Suprapubic skin (tissue), 4 donors: ENCODE measurements at places on chromosomes 5 and 9.
A peak's percentile ranks its signal among the peaks of the same experiment; 100 is the strongest.

GRCh38 chr9:100108559-100108958 is 9.5 kb downstream of the INVS start:
- DNase-seq: no peak

DNA sequence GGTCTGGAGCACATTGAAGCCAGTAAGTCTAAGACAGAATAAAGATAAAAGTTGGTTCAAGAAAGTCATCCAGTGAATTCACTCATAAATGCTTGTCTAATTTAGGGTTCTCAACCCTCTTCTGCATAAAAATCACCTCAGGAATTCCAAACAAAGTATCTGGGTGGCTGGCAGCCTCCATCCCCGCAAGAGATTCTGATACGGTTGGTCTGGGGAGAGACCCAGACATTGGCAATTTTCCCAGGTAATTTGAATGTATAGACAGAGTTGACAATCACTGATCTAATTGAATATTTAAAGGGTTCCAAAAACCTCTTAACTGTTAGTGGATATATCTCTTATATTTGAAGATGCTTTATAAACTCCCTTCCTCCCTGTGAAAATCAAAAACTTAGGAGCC is 14.9 kb downstream of the ADAMTSL1 start:
- DNase-seq: no peak

- no peak for DNase-seq
Measured at GRCh38 chr5:175487514-175488222, 9.3 kb downstream of the SFXN1 start.

GRCh38 chr5:54944364-54944763 is 41.0 kb downstream of the ESM1 start:
- DNase-seq: no peak

- DNase-seq: no peak
Measured at GRCh38 chr5:71810471-71811195, 91.6 kb downstream of the CARTPT start.

- peak; percentile 79 for DNase-seq
Measured at GRCh38 chr5:1983401-1983800, 100.7 kb upstream of the IRX4 start.

- DNase-seq: no peak
Measured at GRCh38 chr5:86968301-86968753, 299.4 kb upstream of the RASA1 start.

GRCh38 chr5:4879075-4879474 is 261.1 kb upstream of the ADAMTS16 start:
- DNase-seq: no peak

DNA sequence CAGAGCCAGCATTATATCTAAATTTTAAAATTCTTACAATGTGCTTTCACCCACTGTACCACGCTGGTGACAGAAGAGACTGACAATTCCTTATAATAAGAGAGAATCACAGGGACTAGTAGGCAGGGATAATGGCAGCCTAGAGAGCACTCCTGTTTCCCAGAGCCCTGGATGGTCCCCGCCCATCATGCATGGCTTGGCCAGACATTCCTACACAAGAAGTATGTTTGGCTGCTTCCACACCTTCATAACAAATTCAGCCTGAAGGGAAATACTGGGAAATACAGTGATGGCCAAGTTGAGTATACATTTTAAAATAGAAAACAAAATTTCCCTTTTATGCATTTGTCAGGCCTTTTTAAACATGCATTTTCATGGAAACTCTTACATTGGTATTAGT is 193.5 kb upstream of the ELL2 start:
- DNase-seq: no peak

DNA sequence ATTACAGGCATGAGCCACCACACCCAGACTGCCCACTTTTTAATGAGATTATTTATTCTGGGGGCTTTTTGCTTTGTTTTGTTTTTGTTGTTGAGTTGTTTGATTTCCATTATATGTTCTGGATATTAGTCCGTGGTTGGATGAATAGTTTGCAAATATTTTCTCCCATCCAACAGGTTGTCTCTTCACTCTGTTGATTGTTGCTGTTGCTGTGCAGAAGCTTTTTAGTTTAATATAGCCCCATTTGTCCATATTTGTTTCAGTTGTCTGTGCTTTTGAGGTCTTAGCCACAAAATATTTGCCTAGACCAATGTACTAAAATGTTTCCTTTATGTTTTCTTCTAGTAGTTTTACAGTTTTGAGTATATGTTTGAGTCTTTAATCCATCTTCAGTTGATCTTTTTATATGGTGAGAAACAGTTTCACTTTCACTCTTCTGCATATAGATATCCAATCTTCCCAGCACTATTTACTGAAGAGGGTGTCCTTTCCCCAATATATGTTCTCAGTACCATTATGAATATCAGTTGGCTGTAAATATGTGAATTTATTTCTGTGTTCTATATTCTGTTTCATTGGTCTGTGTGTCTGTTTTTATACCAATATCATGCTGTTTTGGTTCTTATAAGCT is 30.2 kb upstream of the TBCA start:
- DNase-seq: no peak
